ENCODE measurements at places on chromosomes 3 and 15. TPM values are rescaled to one million over a fixed set of nuclear protein-coding genes. Genes with fewer than 3 reads are reported as not detected.
A peak's percentile ranks its signal among the peaks of the same experiment; 100 is the strongest.

TMC3 gene
- total RNA-seq = not detected

DNA sequence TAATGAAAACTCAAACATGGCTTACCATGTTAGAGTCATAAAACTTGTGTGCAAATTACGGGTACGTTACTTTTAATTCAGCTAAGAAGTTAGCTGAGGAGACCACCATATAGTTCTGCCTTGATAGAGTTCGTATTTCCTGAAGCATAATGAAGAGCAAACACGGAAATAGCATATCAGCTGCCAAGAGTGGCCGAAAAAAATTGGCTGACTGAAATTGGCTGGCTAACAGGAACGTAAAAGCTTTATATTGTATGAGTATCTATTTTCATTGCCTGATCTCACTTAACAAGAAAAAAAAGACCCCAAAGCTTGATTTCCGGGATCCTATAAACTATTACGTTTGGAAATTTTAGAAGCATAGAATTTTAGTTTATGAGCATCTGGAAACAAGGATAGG is 1222.9 kb downstream of the ZPLD1 start:
- no peak for DNase-seq

TM4SF18 gene
- 2.6 TPM for total RNA-seq

GRCh38 chr15:90735923-90736322 is 18.8 kb downstream of the BLM start:
- DNase-seq = no peak

DNA sequence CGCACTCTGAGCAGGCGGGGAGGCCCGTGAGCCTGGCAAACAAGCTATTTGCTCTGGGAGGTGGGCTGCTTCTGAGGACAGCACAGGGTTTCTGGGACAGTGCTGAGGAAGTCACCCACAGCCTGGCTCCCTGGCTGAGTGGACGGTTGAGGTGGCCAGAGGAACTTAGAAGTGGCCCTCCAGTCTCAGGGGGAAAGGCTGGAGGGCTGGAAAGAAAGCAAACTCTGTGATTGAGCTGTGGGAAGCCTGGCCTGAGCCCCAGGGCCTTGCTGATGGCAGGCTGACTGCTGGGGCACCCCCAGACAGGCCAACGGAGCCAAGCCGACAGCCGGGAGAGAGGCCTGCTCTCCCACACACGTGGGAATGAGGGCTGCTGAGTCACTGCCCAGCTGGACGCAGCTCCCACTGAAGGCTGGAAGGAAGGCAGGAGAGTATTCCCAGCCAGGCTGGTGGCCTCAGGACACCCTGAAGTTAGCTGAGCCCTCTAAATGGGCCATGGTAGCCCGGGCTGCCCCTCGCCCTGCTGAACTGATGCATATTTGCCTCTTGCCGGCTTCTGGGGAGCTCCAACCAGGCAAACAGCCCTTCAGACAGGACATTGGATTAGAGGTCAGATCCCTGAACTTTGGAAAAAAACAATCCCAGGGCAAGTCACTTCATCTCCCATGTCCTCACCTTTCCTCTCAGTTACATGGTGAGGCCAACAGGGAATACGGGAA is 98.0 kb upstream of the TLE3 start:
- no peak for DNase-seq

C15orf62 gene
- 0.31 TPM for total RNA-seq

SST gene
- 0.45 TPM for total RNA-seq

DNA sequence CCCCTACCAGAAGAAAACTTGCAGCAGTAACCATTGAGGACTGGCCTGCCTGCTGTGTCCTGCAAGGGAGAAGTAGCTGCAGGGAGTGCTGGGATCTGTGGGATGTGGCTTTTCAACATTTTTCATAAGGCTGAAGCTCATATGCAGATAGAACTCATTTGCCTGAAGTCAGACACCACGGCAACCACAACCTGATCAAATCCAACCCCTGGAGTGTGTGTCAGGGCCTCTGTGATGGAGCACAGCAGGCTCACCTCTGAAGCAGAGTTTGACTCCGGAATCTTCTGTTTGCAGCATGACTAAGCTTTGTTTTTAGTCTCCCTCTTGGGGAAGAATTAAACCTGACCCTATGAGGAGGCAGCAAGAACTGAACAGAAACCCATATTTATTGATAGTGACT is 508.7 kb downstream of the AGBL1 start:
- DNase-seq = no peak

- DNase-seq = peak; percentile 98
These were observed 78.4 kb downstream of the IQSEC1 start for GRCh38 chr3:12994607-12995388.

- no peak for DNase-seq
These were observed 27.3 kb downstream of the ADCY5 start for GRCh38 chr3:123421353-123422174.

GRCh38 chr3:105518806-105519418 is 152.2 kb downstream of the ALCAM start:
- DNase-seq = peak; percentile 46

SNTN gene
- total RNA-seq = not detected

PIAS1 gene
- total RNA-seq = 39.6 TPM

DNA sequence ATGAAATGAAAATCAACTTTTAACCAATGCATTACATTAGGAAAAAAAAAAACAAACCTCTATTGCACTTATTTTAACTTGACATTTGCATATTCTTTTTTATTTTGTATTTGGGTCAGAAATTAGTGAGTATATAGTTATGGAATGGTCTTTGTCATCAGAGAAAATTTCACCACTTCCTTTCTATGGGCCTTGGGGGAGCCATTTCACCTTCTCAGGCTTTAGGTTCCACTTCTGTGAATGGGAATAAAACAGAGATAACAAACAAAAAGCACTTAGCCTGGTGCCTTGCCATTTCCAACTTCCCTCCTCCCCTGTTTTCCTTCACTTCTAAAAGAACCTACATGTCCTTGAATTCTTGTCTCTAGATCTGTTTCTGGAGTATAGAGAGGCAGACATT is 168.0 kb upstream of the STT3B start:
- DNase-seq = no peak

NANOGP8 gene
- 221 TPM for total RNA-seq

DNA sequence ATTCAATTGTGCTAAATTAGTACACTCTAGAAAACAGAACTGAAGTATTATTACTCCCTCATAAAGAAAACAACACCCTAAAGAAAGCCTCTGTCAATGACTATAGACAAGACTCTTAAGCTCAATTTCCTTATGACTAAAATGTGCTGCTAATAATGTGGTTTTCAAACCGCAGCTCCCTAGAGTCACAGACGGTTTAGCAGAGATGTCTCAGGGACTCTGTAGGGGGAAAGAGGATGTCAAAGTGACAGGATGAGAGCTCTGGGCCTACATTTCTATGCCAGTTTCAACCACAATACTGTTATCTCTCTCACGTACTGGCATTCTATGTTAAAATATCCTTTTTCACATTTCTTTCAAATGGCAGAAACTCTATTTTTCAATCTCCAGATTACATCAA is 37.6 kb upstream of the WDR49 start:
- DNase-seq = no peak

- no peak for DNase-seq
These were observed 18.8 kb downstream of the LRIG1 start for GRCh38 chr3:66482018-66482404.

CPN2 gene
- 0.21 TPM for total RNA-seq

RASGRP1 gene
- 2.9 TPM for total RNA-seq

DNA sequence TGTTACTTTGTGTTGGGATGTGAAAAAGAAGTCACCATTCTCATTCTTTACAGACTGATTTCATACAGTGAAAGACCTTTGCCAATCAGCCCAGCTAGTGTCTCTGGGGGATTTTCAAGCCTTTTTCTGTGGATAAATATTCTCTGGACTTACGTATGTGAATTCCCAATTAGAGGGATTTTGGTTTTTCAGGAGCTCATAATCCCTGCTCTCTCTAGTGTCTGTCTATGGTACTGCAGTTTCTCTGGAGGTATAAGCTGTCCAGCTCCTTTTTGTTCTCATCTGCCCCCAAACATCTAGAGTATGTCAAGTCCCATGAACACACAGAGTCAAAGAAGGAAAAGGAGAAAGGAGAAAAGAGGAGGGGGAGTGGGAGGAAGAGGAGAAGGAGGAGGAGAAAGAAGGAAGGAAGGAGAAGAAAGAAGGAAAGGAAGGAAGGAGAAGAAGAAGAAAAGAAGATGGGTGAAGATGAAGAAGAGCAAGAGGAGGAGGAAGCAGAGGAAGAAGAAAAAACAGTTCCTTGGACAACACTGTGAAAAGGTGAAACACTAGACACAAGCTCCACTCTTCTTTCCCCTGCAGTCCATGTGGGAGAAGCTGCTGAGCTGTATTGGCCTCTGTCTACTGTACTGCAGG is 218.6 kb downstream of the GREM1 start:
- no peak for DNase-seq

- DNase-seq = no peak
These were observed 16.0 kb downstream of the SIAH2 start for GRCh38 chr3:150746791-150747590.

- peak; percentile 99 for DNase-seq
These were observed 1.3 kb downstream of the DNAH1 start for GRCh38 chr3:52317208-52318000.

- no peak for DNase-seq
These were observed 838.5 kb downstream of the DIPK2A start for GRCh38 chr3:144810160-144810559.

DNA sequence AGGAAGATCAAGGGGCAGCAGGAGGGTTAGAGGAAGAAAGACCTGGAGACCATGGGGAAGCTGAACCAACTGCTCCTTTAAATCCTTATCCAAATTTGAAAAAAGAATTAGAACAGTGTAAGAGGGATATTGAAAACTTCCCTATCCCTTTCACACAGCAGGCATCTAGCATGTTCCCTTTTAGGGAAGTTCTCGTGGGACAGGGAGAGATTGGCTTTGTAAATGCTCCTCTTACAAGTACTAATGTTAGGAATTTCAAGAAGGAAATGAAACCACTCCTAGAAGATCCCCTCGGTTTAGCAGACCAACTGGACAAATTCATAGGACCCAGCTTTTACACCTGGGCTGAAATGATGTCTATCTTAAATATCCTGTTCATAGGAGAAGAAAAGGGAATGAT is 41.5 kb downstream of the PPCDC start:
- DNase-seq = no peak

DNA sequence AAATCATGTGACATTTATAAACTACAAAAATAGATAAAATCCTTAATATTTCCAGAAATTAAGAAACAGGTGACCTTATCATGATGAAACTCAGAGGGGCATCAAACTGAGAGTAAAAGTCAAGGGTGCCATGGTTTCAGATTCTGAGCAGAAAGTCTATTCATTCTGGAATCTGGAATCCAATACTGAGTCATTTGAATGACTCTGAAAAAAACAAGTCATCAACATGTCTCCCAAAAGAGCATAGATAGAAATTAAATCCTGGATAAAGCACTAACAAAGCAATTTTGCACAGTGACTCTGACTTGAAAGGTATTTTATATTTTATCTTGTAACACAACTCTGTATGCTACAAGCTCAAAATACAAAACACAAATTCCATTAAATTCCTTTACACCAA is 23.4 kb downstream of the STAC start:
- no peak for DNase-seq

- no peak for DNase-seq
These were observed 89.1 kb downstream of the CRYGS start for GRCh38 chr3:186454881-186455703.

DNAJA4 gene
- total RNA-seq = 0.03 TPM

- no peak for DNase-seq
These were observed 33.5 kb downstream of the SV2B start for GRCh38 chr15:91133511-91133910.

- no peak for DNase-seq
These were observed 33.6 kb downstream of the PARP14 start for GRCh38 chr3:122714273-122714672.

DNA sequence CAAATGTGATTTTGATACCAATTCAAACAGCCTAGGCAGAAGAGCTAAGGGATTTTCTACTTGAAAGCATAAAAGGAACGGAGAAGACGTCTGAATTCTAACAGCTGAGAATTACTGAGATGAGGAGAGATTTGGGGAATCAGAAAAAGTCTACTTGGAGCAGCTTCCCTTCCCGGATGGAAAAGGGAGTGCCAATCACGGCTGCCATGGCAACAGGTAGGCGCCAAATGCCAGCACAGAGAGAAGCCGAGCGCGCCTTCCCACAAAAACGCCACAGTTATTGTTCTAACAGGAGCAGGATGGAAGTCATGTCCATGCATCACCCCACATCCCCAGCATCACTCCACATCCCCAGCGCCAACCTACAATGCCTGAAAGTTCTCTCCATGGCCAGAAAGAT is 63.5 kb upstream of the PRR20G start:
- DNase-seq = no peak

DNA sequence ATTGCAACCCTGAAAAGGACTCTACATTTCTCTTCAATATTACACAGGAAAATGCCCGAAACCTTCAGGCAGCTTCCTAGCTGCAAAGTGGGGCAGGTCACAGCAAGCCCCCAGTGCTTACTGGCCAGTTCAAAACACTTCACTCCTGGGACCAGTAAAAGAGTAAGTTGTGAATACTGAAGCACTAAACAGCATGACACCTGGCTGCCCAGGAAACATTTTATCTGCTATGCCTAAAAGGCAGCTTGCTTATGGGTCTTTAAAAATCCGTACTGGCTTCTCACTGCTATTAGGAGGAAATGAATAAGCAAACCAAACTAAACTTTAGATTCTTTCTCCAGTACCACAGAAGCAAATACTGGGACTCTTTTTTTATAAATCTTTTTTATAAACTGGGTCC is 457.9 kb upstream of the ALCAM start:
- peak; percentile 19 for DNase-seq

GRCh38 chr3:30934208-30934550 is 39.7 kb upstream of the GADL1 start:
- no peak for DNase-seq

DNA sequence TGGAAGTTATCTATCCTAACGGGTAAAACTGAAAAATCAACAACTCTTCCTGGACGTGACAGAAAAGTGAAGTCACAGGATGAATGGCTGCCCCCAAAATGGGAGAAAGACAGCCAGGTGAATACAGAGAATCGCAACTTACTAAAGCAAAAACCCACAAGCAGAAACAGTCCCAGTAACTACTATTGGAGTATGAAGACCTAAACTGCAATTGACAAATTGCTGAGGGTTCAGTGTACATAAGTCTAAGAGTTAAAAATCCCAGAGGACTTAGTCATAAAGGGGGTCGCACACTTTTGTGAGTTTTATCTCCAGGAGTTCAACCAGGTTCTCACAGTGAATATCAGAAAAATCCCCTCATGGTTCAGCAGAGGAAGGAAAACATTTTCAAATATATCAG is 56.8 kb upstream of the IMPG2 start:
- no peak for DNase-seq

- no peak for DNase-seq
These were observed 108.9 kb downstream of the MECOM start for GRCh38 chr3:169554611-169555010.

DNA sequence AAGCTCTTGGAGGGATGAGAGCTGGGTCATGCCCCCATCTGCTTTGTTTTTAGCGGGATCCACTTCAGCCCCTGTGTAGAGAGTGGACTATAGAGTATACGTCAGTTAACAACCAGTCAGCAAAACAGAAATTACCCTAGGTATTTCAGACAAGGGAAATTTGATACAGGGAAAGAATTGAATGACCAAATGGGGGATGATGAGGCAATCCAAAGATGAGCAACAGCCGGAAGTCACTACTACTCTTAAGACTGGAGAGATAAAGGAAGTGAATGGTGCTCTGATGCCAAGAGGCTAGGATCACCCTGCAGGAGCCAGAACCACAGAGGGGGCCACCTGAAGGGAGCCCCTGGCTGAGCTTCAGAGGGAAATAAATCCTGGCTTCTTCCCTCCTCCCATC is 1.7 kb upstream of the GPR62 start:
- DNase-seq = no peak

CELSR3 gene
- total RNA-seq = 18.7 TPM

GRCh38 chr3:29701326-29701983 is 420.6 kb downstream of the RBMS3 start:
- no peak for DNase-seq

- DNase-seq = no peak
These were observed 14.2 kb downstream of the CP start for GRCh38 chr3:149207475-149207874.

All from H7 (cell line).